ENCODE measurements at places on chromosomes 7 and 10. TPM values are rescaled to one million over a fixed set of nuclear protein-coding genes. Genes with fewer than 3 reads are reported as not detected.

ZNF716 gene
- not detected for total RNA-seq

INMT gene
- not detected for total RNA-seq

CCDC136 gene
- total RNA-seq: 3.5 TPM

H2BK1 gene
- total RNA-seq: not detected

SSMEM1 gene
- not detected for total RNA-seq

STRIP2 gene
- total RNA-seq: 18.3 TPM

SPDYE2B gene
- not detected for total RNA-seq

ZPBP gene
- not detected for total RNA-seq

AEBP1 gene
- total RNA-seq: not detected

CRHR2 gene
- total RNA-seq: not detected

CYP2C19 gene
- total RNA-seq: not detected

HOGA1 gene
- total RNA-seq: 0.88 TPM

ZNF800 gene
- 55.1 TPM for total RNA-seq

PON1 gene
- not detected for total RNA-seq

PTN gene
- 0.26 TPM for total RNA-seq

HOXA13 gene
- total RNA-seq: not detected

CLCN1 gene
- not detected for total RNA-seq

SPDYE6 gene
- not detected for total RNA-seq

DNA2 gene
- 2.6 TPM for total RNA-seq

EIF3B gene
- 258 TPM for total RNA-seq

CPN1 gene
- total RNA-seq: not detected

ADCY1 gene
- total RNA-seq: 0.61 TPM

TMEM213 gene
- not detected for total RNA-seq

SFTPA1 gene
- total RNA-seq: not detected

TMEM184A gene
- total RNA-seq: 9.0 TPM

ITPRID1 gene
- total RNA-seq: not detected

SUMF2 gene
- 142 TPM for total RNA-seq

CASP2 gene
- 15.1 TPM for total RNA-seq

AIFM2 gene
- 21.9 TPM for total RNA-seq

ZNF365 gene
- total RNA-seq: 2.9 TPM

GIMAP8 gene
- total RNA-seq: not detected
